ENCODE measurements at places on chromosomes 3 and 15. TPM values are rescaled to one million over a fixed set of nuclear protein-coding genes. Genes with fewer than 3 reads are reported as not detected.

- H3K36me3 ChIP-seq: peaks cover 1% of the 10 kb centered on the region
- peaks cover 25% of the 10 kb centered on the region for H3K4me1 ChIP-seq
- H3K27me3 ChIP-seq: peaks cover 2% of the 10 kb centered on the region
These were observed 14.4 kb upstream of the WNT7A start for GRCh38 chr3:13894096-13894806.

DNA sequence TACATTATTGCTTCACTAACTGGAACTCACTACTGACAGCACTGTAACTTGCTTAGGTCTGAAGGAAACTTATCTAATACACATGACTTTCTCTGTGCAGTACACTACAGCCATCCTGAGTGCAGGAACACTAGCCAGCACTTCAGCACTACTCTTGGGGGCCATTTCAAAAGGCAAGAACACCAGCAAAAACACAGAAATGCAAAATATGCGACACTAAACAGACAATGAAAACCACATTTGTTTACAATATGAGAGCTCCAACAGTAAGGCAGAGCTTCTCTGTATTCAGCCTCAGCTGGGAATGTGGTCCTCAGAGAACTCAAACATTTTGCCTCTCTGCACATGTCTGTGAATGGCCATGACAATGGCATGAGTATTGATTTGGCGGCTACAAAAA lies 109.6 kb downstream of the ARRDC4 start:
- H3K36me3 ChIP-seq: no peaks in the 10 kb centered on the region
- no peak for DNase-seq

- H3K27ac ChIP-seq: no peak overlapping the region
- H3K36me3 ChIP-seq: peaks cover 15% of the 10 kb centered on the region
- H3K27me3 ChIP-seq: no peaks in the 10 kb centered on the region
- no peak for DNase-seq
These were observed 27.4 kb downstream of the IDH2 start for GRCh38 chr15:90074916-90075315.

DNA sequence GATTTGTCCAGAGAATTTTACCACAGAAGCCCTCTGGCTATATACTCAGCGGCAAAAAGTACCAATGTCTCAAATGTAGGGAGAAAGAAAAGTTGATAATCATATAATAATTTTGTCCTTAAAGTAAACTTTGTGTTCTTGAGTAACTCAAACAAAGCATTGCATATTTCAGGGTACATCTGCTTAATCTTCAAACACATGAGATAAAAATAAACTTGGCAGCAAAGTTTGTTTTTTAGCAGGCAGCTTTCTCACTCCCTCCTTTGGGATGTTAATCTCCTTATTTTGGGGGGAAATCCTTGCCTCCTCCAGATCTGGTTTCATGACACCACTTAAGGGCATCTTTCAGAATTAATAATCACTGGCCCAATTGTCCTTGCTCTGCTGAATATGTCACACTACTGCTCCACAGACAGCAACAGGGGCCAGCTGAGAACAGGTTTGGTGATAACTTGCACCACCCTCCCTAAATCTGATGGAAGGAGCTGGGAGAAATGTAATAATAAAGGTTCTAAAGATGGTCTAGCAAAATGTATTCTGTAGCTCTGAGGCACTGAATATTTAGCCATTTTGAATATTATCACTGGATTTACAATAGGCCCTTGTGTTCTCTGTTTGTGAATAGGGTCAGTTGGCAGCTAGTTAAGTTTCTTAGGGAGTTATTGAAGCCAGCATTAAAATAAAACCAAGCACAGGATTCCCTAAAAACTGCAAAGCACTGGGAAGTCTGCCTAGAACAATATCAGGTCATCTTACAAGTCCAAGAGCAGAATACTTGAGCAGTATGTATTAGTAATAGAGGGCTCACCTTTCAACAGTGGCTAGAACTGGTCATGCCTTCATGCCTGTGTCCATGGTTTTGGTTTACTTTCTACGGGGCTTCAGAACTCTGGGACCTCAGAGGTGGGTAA lies 79.2 kb downstream of the EFL1 start:
- no peaks in the 10 kb centered on the region for H3K36me3 ChIP-seq
- no peaks in the 10 kb centered on the region for H3K4me1 ChIP-seq
- DNase-seq: no peak
- H3K27ac ChIP-seq: no peak overlapping the region
- H3K27me3 ChIP-seq: no peaks in the 10 kb centered on the region

- no peak overlapping the region for H3K4me3 ChIP-seq
- H3K27ac ChIP-seq: no peak overlapping the region
- no peaks in the 10 kb centered on the region for H3K27me3 ChIP-seq
- no peaks in the 10 kb centered on the region for H3K4me1 ChIP-seq
- no peak for DNase-seq
These were observed 78.2 kb downstream of the BCHE start for GRCh38 chr3:165759041-165759440.

Gene SNRPA1
- 210 TPM for total RNA-seq

DNA sequence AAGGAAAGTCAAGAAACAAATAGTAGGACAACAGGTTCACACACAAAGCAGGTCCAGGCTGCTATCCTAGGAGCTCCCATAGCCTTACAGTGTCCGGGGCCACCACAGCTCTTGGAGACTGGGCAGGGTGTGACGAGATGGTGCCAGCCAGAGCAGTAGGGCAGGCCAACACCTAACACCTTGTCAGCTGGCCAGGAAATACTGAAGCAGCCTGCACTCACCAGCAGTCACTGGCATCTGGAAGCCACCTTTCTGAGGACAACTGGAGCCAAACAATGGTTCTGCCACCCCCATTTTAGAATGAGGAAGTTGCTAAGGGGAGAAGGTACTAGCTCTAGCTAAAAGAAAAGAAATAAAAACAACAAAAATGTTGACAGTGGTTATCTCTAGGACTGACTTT lies 47.2 kb downstream of the CCDC12 start:
- H3K4me3 ChIP-seq: no peak overlapping the region
- no peaks in the 10 kb centered on the region for H3K27me3 ChIP-seq

GRCh38 chr3:43361077-43361476 lies 74.7 kb downstream of the SNRK start:
- H3K4me1 ChIP-seq: no peaks in the 10 kb centered on the region
- peaks cover 4% of the 10 kb centered on the region for H3K36me3 ChIP-seq
- H3K27ac ChIP-seq: no peak overlapping the region
- H3K4me3 ChIP-seq: no peak overlapping the region

DNA sequence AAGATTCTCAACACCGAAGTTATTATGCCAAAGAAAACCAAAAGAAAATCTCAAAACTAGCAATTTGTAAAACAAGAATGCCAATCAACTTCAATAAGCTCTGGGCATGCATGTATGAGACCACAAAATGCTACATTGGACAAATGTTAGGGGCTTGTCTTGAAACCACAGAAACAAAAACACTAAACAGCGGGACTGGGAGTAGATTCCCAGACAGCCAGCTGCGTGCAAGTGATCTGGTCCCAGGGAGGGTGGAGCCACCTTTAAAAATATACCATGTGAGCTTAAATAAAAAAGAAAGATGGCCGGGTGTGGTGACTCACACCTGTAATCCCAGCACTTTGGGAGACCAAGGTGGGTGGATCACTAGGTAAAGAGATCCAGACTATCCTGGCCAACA lies 163.6 kb upstream of the PRICKLE2 start:
- no peak overlapping the region for H3K4me3 ChIP-seq
- H3K27me3 ChIP-seq: peaks cover 8% of the 10 kb centered on the region
- no peak for DNase-seq
- no peak overlapping the region for H3K27ac ChIP-seq

Gene CHST13
- total RNA-seq: not detected

- H3K27ac ChIP-seq: peak overlapping the region; percentile 83
- no peak for DNase-seq
- H3K36me3 ChIP-seq: peaks cover 21% of the 10 kb centered on the region
- H3K27me3 ChIP-seq: no peaks in the 10 kb centered on the region
- H3K4me3 ChIP-seq: peak overlapping the region; percentile 63
These were observed 454 bp downstream of the C15orf62 start for GRCh38 chr15:40770147-40770721.

DNA sequence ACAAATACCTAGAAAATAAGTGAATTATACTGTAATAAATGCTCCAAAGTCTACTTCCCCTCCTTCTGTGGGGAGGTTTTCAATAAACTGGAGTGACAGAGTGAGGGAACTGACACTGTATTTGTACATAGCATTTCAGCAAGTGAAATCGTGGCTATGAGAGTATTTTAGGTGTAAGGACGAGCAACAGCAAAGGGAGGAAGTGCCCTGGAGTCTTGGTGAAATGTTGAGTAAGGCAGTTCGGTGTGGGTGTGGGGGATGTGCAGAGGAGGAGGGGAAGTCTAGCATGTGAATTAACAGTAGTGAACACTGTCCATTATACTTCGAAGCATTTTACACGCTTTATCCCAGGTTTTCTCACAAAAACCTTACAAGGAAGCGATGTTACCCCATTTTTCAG lies 18.1 kb upstream of the P2RY13 start:
- no peak for DNase-seq
- peaks cover 44% of the 10 kb centered on the region for H3K27me3 ChIP-seq
- H3K36me3 ChIP-seq: no peaks in the 10 kb centered on the region
- H3K4me1 ChIP-seq: peaks cover 18% of the 10 kb centered on the region
- no peak overlapping the region for H3K4me3 ChIP-seq
- H3K27ac ChIP-seq: no peak overlapping the region

GRCh38 chr15:94682171-94682570 lies 450.8 kb downstream of the MCTP2 start:
- H3K4me3 ChIP-seq: no peak overlapping the region
- H3K36me3 ChIP-seq: no peaks in the 10 kb centered on the region
- peaks cover 20% of the 10 kb centered on the region for H3K27me3 ChIP-seq
- no peaks in the 10 kb centered on the region for H3K4me1 ChIP-seq
- no peak for DNase-seq
- no peak overlapping the region for H3K27ac ChIP-seq

DNA sequence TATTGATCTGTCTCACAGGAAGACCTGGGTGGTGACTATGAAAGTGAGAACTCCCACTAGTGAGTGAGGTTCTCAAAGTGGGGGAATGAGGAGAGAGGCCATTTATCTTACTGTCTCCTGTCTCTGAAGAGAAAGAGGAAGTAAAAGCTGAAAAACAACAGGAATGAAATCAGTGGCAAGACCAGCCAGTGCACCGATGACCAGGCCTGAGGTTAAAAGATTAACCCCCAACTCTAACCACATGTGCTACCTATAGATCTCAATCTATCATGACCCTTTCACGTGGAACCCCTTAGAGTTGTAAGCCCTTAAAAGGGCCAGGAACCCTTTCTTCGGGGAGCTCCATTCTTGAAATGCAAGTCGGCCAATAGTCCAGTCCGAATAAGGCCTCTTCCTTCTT lies 239.3 kb upstream of the CNTN6 start:
- no peak overlapping the region for H3K4me3 ChIP-seq
- no peaks in the 10 kb centered on the region for H3K36me3 ChIP-seq
- no peak overlapping the region for H3K27ac ChIP-seq

DNA sequence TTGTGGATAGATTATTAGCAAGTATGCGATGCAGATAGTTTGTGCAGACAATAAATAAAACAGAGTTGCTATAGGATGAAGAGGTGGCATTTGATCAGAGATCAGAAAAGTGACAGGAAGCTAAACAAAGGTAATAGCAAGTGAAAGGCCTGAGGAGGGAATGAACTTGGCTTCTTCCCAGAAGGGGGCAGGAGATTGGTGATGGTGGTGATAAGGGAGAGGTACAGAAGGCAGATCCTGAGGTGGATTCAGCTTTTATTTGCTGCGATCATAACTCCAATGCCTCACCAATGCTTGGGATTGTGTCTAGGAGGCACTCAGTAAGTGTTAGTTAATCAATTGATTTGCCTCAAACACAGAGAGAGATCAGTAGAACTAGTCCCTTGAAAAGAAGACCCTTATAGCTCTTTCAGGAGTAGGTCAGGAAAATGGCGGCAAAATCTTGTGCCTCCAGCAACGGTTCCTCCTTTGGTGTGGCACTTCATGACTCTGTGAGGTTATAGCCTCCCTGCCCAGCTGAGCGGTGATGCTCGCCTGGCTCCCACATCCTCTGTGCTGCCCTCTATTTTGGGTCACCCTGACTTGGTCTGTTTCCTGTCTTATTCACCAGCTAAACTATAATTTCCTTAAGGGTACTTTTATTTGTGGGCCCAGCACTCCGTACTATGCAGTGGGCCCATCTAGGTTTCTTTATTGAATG lies 37.5 kb downstream of the TGFBR2 start:
- no peaks in the 10 kb centered on the region for H3K27me3 ChIP-seq
- peak overlapping the region; percentile 61 for H3K4me3 ChIP-seq
- peak; percentile 86 for DNase-seq
- peak overlapping the region; percentile 93 for H3K27ac ChIP-seq
- peaks cover 80% of the 10 kb centered on the region for H3K4me1 ChIP-seq
- peaks cover 45% of the 10 kb centered on the region for H3K36me3 ChIP-seq

Gene SCN11A
- not detected for total RNA-seq

GRCh38 chr3:193830791-193831191 lies 237.8 kb downstream of the OPA1 start:
- DNase-seq: no peak
- H3K36me3 ChIP-seq: no peaks in the 10 kb centered on the region
- peaks cover 6% of the 10 kb centered on the region for H3K4me1 ChIP-seq
- H3K27ac ChIP-seq: no peak overlapping the region
- peaks cover 12% of the 10 kb centered on the region for H3K27me3 ChIP-seq

GRCh38 chr15:25544076-25544475 lies 105.3 kb upstream of the UBE3A start:
- H3K36me3 ChIP-seq: no peaks in the 10 kb centered on the region
- H3K4me3 ChIP-seq: no peak overlapping the region
- no peak for DNase-seq
- H3K27ac ChIP-seq: no peak overlapping the region
- no peaks in the 10 kb centered on the region for H3K27me3 ChIP-seq

Gene C2CD4B
- 0.58 TPM for total RNA-seq

- no peak for DNase-seq
- H3K27ac ChIP-seq: no peak overlapping the region
- H3K4me1 ChIP-seq: no peaks in the 10 kb centered on the region
- no peaks in the 10 kb centered on the region for H3K36me3 ChIP-seq
- peaks cover 19% of the 10 kb centered on the region for H3K27me3 ChIP-seq
These were observed 58.8 kb upstream of the ARL6 start for GRCh38 chr3:97705764-97706163.

Gene KNL1
- total RNA-seq: 25.3 TPM

Data from activated CD4-positive, alpha-beta T cell treated with anti-CD3 and anti-CD28 coated beads, Interleukin-2, amount 10 ng/mL, durations not matched to agents 24 days and 14 days (primary cell).